CD4-positive, alpha-beta T cell treated with Interleukin-17A for 4 hours (primary cell): ENCODE measurements at places on chromosomes 6 and 20.
A peak's percentile ranks its signal among the peaks of the same experiment; 100 is the strongest.

- DNase-seq: no peak
Measured at GRCh38 chr20:57215426-57215825, 51.0 kb downstream of the BMP7 start.

- no peak for DNase-seq
Measured at GRCh38 chr6:132728616-132729015, 14.8 kb upstream of the VNN1 start.

DNA sequence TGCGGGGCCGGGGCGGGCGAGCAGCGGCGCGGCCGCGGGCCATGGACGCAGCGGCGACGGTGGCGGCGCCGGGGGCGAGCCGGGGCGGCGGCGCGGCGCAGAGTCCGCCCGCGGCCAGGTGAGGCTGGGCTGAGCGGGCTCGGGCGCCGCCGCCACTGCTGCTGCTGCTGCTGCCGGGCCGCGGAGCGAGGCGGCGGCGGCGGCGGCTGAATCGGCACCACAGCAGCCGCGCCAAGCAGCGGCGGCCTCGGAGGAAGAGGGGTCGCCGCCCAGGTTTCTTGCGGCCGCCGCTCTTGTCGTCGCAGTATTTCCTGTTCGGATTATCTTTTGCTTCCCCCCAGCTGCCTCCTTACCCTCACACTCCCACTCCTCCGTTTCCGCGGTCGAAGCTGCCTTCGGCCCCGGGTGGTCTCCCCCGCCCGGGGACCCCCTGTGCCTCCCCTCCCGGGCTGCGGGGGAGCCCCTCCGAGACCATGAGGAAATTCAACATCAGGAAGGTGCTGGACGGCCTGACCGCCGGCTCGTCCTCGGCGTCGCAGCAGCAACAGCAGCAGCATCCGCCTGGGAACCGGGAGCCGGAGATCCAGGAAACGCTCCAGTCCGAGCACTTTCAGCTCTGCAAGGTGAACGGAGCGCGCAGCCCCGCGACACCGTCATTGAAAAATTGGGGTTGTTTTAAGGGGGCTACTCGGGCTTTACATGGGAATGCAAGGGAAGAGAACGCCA is at the start of gene STXBP5:
Gene STXBP5 (plus strand): TSS at position 358 of the 726 bp plus-strand sequence. CDS start 116 bp downstream, at position 474.
- DNase-seq: peak; percentile 57

DNA sequence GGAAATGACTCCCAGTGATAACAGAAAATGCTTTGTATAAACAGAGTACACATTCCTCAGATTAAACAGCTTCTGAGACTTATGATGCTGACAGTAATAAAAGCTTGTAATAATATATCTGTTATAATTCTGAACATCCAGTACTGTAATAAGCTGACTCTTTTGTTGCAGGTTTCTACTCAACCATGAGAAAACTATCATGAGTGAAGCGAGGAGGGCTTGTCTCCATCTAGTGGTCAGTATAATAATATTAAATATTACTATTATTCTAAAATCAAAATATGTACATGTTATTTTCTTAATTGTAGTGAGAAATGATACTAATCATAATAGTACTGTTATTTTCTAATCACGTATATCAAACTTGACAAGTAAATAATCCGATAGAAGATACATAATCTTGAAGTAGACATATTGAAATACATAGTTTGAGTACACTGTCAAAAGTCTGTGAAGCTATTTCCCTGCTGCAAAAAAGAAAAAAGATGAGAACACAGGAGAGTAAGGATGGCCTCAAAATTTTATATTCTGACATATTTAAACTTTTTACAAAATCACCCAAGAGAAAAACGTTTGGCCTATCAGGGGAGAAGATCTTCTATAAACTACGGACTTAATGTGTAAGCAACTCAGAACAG is 183.1 kb downstream of the MOXD1 start:
- no peak for DNase-seq

- DNase-seq: no peak
Measured at GRCh38 chr6:159943101-159943632, 25.7 kb upstream of the IGF2R start.

GRCh38 chr20:43961541-43962471 is 47.2 kb downstream of the TOX2 start:
- no peak for DNase-seq

DNA sequence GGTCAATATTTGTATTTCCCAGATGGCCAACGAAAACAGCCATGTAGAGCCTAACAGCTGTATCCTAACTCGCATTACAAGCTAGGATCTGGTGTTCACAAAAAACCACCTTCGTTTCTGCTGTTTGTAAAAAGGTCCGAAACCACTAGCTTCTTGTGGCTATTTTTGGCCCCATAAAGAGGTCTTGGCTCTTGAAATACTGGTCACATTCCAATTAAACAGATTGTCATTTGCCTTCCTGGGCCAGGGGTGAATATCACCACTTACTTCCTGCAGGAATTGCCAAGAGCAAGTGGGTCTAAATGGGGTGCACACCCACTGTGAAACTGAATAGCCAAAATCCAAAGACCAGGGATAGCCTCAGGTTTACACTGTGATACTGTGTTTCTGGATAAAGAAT is 48.2 kb downstream of the TSHZ2 start:
- no peak for DNase-seq

DNA sequence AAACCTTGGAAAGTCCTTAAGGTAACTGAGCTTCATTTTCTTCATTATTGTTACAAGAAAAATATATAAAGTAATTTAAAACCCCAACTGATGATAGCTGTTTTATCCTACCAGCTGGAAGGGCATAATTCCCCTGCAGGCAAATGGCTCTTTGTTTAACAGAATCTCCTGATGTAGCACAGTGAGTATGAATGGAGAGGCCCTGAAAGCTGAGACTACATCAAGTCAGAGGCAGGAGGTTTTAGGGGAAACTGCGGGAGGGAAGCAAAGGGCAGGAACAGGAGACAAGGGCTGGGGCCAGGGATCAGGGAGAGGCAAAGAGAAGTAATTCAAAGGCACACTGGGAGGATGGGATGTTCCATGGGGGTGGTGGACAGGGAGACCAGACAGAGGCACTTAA is 119.0 kb upstream of the LRFN2 start:
- no peak for DNase-seq

GRCh38 chr20:50876063-50876685 is 55.1 kb downstream of the ADNP start:
- DNase-seq: no peak

GRCh38 chr6:51753635-51754034 is 333.8 kb downstream of the PKHD1 start:
- DNase-seq: no peak
